Germinal center (tissue), 1 donor: ENCODE measurements at places on chromosomes 4 and X.

GRCh38 chr4:172584816-172585215, 583.8 kb upstream of the GALNT7 start:
- no peak for DNase-seq

DNA sequence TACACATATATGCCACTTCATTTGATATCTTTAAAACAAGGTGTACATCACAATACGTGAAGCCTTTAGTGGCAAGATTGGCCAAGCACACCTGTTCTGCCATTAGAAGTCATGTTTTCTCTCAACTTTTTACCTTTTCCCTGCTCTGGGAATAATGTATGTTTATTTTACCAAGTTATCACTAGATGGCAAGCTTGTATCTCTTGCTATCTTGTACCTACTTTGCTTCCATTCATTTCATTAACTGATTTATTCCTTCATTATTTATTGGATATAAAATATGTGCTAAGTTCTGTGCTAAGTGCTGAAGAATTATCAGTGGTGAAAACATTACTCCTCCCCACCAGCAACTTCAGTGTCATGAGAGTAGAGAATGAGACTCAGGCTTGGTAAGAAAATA, 245.5 kb downstream of the ANK2 start:
- no peak for DNase-seq

GRCh38 chr4:93646233-93646930, 182.2 kb upstream of the ATOH1 start:
- no peak for DNase-seq

- DNase-seq, result no peak
Observed at GRCh38 chrX:12032082-12032481, 106.2 kb upstream of the FRMPD4 start.

- no peak for DNase-seq
Observed at GRCh38 chr4:180828455-180829018, 1414.7 kb upstream of the TENM3 start.

GRCh38 chrX:22758807-22759481, 240.8 kb upstream of the DDX53 start:
- DNase-seq, result no peak

GRCh38 chr4:163085085-163085484, 81.6 kb downstream of the NAF1 start:
- DNase-seq, result no peak

- no peak for DNase-seq
Observed at GRCh38 chr4:11183356-11183740, 245.3 kb downstream of the HS3ST1 start.

- peak; percentile 6 for DNase-seq
Observed at GRCh38 chrX:40581336-40581920, 658 bp downstream of the ATP6AP2 start.

GRCh38 chrX:129488359-129488758, 34.9 kb downstream of the SMARCA1 start:
- DNase-seq, result no peak

DNA sequence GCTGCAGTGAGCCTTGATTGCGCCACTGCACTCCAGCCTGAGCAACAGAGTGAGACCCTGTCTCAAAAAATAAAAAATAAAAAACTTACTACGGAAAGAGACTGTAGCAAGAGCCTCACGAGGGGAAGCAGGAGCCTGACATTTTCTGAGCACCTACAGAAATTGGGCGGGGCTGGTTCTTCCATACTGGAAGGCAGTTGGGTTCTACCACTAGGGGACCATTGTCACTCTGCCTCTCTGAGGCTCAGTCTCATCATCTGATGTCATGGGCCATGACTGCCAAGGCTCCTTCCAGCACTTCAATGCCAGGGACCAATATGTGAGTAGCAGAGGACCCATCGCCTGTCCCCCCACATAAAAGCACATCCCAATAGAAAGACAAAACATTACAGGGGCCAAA, 8.2 kb downstream of the SH3KBP1 start:
- no peak for DNase-seq

GRCh38 chrX:68920561-68920960, 91.7 kb downstream of the EFNB1 start:
- DNase-seq, result no peak
